ENCODE measurements at places on chromosomes 11 and 22.

- DNase-seq: no peak
These were observed 104.0 kb downstream of the PDE2A start for GRCh38 chr11:72569966-72570892.

DNA sequence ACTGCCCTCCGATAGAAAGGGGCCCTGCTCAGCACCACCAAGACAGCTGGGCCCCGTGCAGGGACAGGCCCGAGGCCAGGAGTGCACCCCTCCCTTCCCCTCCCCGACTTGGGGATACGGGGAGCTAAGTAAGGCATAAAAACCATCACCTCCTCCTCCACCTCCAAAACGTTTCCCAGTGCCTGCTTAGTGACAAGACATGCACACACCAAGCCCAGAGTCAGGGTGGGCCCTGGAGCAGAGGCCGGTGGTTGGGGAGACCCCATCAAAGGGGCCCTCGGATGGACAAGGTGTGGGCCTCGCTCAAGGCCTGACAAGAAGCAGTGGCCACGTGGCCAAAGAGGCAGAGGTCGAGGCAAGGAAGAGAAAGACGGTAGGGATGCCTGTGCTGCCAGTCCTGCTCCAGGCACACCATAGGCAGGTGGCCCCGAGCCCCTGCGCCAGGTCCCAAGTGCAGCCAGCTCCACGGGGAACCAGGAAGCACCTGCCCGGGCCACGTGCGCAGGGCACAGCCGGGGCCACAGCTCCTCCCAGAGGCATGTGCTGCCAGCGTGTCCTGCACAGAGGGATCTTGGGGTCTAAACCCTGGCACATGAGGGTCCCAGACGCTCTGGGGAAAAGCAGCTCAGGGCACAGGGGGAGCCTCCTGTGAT, 53.0 kb downstream of the BRD1 start:
- no peak for DNase-seq

DNA sequence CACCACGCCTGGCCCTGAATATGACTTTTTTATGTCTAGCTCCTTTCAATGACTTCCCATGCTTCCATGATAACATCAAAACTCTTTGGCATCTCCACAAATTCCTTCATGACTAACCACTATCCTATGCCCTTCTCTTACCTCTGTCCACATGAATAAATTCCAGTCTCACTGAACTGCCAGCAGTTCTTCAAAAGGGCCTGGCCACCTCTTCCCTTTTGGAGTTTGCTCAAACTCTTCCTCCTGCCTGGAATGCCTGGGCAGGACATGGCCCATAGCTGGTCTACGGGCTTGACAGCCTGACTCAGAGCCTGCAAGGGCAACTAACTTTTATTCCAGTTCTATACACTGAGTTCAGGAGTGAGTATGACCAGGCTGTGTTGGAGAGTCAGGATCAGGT, 41.8 kb upstream of the ZBTB16 start:
- no peak for DNase-seq

DNA sequence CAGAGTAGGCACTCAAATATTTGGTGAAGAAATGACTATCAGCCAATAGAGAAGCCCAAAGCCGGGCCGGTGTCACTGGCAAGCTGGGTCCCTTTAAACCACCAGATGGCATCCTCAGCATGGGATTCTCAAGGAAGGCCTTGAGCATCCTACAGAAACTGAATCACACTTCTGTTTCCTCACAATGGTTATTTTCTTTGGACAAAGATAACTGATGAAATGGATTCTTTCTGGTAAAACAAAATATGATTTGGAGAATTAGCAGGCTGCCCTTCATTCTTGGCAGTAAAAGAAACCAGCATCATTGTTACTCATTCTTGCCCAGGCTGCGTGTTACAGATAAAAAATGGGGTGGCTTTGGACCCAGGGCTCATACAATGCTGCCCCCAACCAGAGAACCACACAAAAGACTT, 30.3 kb upstream of the ASPHD2 start:
- DNase-seq: peak; percentile 92
